ENCODE measurements at places on chromosomes 1 and 21. TPM values are rescaled to one million over a fixed set of nuclear protein-coding genes. Genes with fewer than 3 reads are reported as not detected.

The CRNN gene
- total RNA-seq = not detected

The FCRL2 gene
- not detected for total RNA-seq

The ANKRD45 gene
- total RNA-seq = 0.09 TPM

The OR2L3 gene
- total RNA-seq = not detected

Data from A549 treated with Mapracorat at 1 μM for 4 hours (cell line).